ENCODE measurements at places on chromosomes 5 and 9. TPM values are rescaled to one million over a fixed set of nuclear protein-coding genes. Genes with fewer than 3 reads are reported as not detected.

IFNB1 gene
- total RNA-seq, result not detected

GRCh38 chr9:3189113-3189861 is 336.5 kb downstream of the RFX3 start:
- no peaks in the 10 kb centered on the region for H3K4me1 ChIP-seq
- DNase-seq, result no peak
- H3K27ac ChIP-seq, result no peak overlapping the region
- H3K4me3 ChIP-seq, result no peak overlapping the region

- peaks cover 2% of the 10 kb centered on the region for H3K27me3 ChIP-seq
- H3K27ac ChIP-seq, result no peak overlapping the region
- H3K36me3 ChIP-seq, result no peaks in the 10 kb centered on the region
- no peak for DNase-seq
- H3K4me3 ChIP-seq, result no peak overlapping the region
Measured at GRCh38 chr9:88786291-88787079, 204.8 kb upstream of the S1PR3 start.

DNA sequence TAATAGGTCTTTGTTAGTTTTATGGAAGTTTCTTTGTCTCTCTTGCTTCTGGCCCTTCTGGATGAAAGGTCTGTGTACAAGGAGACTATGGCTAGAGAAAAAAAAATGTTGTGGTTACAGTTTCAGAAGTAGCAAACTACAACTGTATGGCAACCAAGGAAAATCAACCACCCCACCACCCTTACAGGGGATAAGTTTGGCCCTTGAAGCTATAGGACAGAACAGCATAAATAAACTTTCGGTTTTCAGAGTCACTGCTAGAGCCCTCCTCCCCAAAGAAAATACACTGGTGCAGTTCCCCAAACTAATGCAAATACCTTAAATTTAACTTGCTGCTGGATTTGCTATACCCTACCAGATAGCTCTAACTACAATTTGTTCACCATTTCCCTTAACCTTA is 1216.7 kb downstream of the EFNA5 start:
- no peaks in the 10 kb centered on the region for H3K4me1 ChIP-seq
- DNase-seq, result no peak
- H3K27ac ChIP-seq, result no peak overlapping the region
- H3K4me3 ChIP-seq, result no peak overlapping the region

- no peaks in the 10 kb centered on the region for H3K4me1 ChIP-seq
- no peak for DNase-seq
- H3K36me3 ChIP-seq, result no peaks in the 10 kb centered on the region
Measured at GRCh38 chr5:2203774-2204173, 321.0 kb upstream of the IRX4 start.

GRCh38 chr5:96896806-96897205 is 20.5 kb downstream of the ERAP2 start:
- H3K27ac ChIP-seq, result no peak overlapping the region
- H3K27me3 ChIP-seq, result no peaks in the 10 kb centered on the region
- H3K36me3 ChIP-seq, result no peaks in the 10 kb centered on the region
- no peak for DNase-seq
- H3K4me1 ChIP-seq, result peaks cover 21% of the 10 kb centered on the region

BAAT gene
- not detected for total RNA-seq

DNA sequence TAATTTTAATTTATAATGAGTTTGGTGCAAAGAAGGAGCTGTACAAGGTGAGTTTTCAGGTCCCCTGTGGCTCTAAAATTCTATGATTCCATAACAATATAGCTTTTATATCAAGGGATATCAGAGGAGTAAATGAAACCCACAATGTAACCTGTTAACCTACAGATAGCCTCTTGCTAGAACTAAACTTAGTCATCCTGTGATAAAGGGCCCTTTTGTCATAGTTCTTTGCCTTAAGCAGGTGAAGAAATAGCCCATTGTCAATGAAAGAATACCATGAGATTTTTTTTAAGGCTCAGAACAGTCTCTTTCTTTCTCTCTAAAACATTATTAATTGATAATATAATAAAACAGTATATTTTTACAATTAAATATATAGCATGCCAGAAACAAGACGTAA is 127.8 kb downstream of the NFIB start:
- H3K27ac ChIP-seq, result no peak overlapping the region
- peaks cover 4% of the 10 kb centered on the region for H3K4me1 ChIP-seq
- DNase-seq, result no peak
- no peaks in the 10 kb centered on the region for H3K36me3 ChIP-seq
- H3K4me3 ChIP-seq, result no peak overlapping the region

CMYA5 gene
- 0.31 TPM for total RNA-seq

GRCh38 chr5:132428147-132428482 is 58.6 kb downstream of the SLC22A5 start:
- H3K4me3 ChIP-seq, result no peak overlapping the region
- DNase-seq, result no peak
- H3K27ac ChIP-seq, result peak overlapping the region; percentile 96
- 0 out of 2 replicates have a peak, but pooled peaks cover 4% of the 10 kb centered on the region for H3K36me3 ChIP-seq
- H3K4me1 ChIP-seq, result peaks cover 81% of the 10 kb centered on the region

IFNA21 gene
- total RNA-seq, result not detected

DNA sequence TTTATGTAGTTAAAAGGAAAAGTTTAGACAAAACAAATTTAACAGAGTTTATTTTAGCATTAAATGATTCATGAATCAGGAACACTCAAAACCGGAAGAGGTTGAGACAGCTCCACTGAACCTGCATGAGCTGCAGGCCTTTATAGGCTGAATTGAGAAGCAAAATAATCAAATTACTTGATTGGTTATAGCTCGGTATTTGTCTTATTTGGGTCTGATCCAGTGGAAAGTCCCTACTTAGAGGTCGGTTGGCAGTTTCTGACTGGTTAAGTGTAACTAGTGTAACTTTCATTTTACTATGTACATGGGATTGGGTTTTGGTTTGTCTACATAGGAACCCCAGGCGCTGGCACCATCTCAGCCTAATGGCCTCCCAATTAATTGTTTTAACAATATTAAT is 74.1 kb upstream of the PIK3R1 start:
- H3K4me3 ChIP-seq, result peak overlapping the region; percentile 61
- peak; percentile 59 for DNase-seq
- H3K27ac ChIP-seq, result no peak overlapping the region
- H3K4me1 ChIP-seq, result peaks cover 38% of the 10 kb centered on the region
- no peaks in the 10 kb centered on the region for H3K36me3 ChIP-seq
- H3K27me3 ChIP-seq, result peaks cover 1% of the 10 kb centered on the region

GRCh38 chr9:115764645-115765044 is 388.9 kb upstream of the PAPPA start:
- H3K27ac ChIP-seq, result no peak overlapping the region
- no peaks in the 10 kb centered on the region for H3K4me1 ChIP-seq
- no peak for DNase-seq

PPP3R2 gene
- not detected for total RNA-seq

GNA14 gene
- not detected for total RNA-seq

SHISAL2B gene
- not detected for total RNA-seq

- peaks cover 10% of the 10 kb centered on the region for H3K4me1 ChIP-seq
- H3K27me3 ChIP-seq, result peaks cover 3% of the 10 kb centered on the region
- H3K36me3 ChIP-seq, result peaks cover under 1% of the 10 kb centered on the region
- no peak overlapping the region for H3K27ac ChIP-seq
- no peak overlapping the region for H3K4me3 ChIP-seq
- DNase-seq, result no peak
Measured at GRCh38 chr5:131854134-131854533, 57.3 kb upstream of the FNIP1 start.

DNA sequence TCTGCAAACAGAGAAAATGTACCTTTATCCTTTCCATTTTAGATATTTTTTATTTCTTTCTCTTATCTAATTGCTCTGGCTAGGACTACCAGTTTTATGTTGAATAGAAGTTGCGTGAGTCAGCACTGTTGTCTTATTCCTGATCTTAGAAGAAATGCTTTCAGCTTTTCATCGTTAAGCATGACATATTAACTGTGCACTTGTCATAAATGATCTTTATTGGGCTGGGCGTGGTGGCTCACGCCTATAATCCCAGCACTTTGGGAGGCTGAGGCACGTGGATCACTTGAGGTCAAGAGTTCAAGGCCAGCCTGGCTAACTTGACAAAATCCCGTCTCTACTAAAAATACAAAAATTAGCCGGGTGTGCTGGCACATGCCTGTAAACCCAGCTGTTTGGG is 8.2 kb upstream of the ECM2 start:
- no peaks in the 10 kb centered on the region for H3K27me3 ChIP-seq
- no peak for DNase-seq
- no peak overlapping the region for H3K4me3 ChIP-seq
- peaks cover 10% of the 10 kb centered on the region for H3K36me3 ChIP-seq
- H3K4me1 ChIP-seq, result no peaks in the 10 kb centered on the region

SCGB3A2 gene
- not detected for total RNA-seq

- H3K4me1 ChIP-seq, result peaks cover 47% of the 10 kb centered on the region
- no peaks in the 10 kb centered on the region for H3K27me3 ChIP-seq
- no peak for DNase-seq
Measured at GRCh38 chr5:68450245-68450852, 234.8 kb downstream of the PIK3R1 start.

PPP2CA gene
- total RNA-seq, result 162 TPM

DNA sequence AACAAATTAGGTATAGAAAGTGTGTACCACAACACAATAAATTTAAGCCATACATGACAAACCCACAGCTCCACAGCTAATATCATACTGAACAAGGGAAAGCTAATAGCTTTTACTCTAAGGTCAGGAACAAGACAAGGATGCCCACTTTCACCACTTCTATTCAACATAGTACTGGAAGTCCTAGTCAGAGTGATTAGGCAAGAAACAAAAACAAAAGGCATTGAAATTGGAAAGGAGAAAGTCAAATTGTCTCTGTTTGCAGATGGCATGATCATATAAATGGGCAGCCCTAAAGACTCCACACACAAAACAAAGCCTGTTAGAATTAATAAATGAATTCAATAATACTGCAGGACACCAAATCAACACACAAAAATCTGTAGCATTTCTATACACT is 548.8 kb downstream of the CTNND2 start:
- no peak overlapping the region for H3K4me3 ChIP-seq
- H3K27ac ChIP-seq, result no peak overlapping the region
- H3K36me3 ChIP-seq, result no peaks in the 10 kb centered on the region
- no peaks in the 10 kb centered on the region for H3K4me1 ChIP-seq
- H3K27me3 ChIP-seq, result peaks cover 3% of the 10 kb centered on the region

GHR gene
- 1.4 TPM for total RNA-seq

DNA sequence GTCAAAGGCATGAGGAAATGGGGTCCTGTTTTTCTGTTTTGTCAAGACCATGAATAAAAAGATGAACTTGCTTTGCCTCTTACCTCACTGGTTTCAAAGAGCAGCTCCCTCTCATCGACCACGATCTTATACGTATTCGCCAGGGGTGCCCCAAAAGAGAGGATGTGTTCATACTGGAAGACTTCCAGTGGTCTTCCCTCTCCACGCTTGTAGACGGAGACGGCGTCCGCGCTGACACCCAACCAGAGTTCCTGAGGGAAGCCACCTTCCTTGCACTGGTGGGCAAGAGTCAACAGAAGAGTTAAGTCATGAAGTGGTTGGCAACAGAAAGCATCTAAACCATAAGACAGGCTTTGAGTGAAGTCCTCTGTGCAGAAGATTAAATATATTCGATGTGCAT is 51.4 kb upstream of the RETREG1 start:
- H3K27me3 ChIP-seq, result peaks cover 15% of the 10 kb centered on the region
- no peak for DNase-seq
- H3K4me1 ChIP-seq, result peaks cover 11% of the 10 kb centered on the region
- H3K4me3 ChIP-seq, result no peak overlapping the region

DNA sequence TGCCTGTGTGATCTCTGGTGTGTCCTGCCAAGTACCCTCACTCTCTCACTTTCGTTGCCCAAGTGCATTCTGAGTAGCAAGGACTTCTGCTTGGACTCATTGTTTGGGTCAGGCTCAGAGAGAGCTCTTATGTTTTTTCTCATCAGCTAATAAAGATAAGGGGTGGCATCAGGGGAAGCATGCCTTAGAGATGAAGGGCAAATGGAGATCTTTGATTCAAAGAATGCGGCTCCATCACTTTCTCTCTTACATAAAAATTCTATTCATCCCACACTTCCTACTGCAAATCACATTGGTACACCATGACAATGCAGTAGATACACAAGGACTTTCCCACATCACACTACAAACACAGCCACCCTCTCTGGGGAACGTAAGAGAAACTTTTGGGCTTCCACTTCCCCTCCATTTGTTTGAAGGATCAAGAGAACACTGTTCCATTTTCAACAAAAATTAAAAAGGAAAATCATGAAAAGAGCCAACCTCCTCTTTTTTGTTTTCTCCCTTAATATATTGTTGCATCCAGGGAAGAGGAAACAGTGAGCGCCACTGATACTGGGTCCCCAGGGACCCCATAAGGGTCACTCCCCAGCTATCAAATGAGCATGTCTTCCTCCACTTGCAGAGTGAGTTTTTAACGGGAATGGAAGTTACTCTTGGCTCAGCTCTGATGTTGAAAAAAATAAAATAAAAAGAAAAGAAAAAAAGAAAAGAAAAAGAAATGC is 73.0 kb downstream of the ZNF366 start:
- H3K4me3 ChIP-seq, result no peak overlapping the region
- H3K27me3 ChIP-seq, result peaks cover 1% of the 10 kb centered on the region
- no peak for DNase-seq
- no peaks in the 10 kb centered on the region for H3K36me3 ChIP-seq
- no peak overlapping the region for H3K27ac ChIP-seq

DNA sequence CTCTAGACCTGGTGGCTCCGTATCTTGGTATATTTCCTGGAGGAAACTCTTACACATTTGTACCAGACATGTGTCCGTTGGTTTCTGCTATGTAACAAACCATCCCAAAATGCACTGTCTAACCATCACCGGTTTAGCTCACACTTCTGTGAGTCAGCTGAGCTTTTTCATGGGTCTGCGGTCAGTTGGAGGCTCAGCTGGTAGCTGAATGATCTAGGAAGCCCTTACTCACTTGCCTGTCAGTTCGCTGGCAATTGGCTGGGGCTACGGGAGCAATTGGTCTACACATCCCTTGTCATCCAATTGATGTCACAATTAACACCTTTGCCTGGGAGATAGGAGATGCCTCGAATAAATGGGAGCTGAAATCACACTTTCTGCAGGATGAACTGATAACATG is 11.6 kb upstream of the WHRN start:
- peak overlapping the region; percentile 15 for H3K27ac ChIP-seq
- DNase-seq, result peak; percentile 88
- peaks cover 4% of the 10 kb centered on the region for H3K36me3 ChIP-seq
- peaks cover 10% of the 10 kb centered on the region for H3K27me3 ChIP-seq

All from HFFc6 (cell line).